ENCODE measurements at places on chromosomes 12 and 14. TPM values are rescaled to one million over a fixed set of nuclear protein-coding genes. Genes with fewer than 3 reads are reported as not detected.
A peak's percentile ranks its signal among the peaks of the same experiment; 100 is the strongest.

DNA sequence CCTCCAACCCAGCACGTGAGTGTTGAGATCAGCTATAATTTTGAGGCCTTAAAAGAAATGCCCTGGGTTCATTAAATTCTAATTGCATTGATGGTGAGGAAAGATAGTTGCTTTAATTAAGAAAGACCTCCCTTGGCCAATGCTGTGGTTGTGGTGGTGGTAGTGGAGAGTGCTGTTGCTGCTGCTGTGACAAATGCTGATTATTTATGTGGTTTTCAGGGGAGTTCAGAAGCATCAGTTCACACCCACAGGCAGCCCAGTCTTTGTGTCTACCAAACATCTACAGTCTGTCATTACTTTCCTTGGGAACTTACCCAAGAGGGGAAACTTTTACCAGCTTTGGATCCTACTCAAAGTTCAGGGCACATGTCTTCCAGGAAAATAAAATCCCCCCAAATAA lies 178.4 kb upstream of the PARP11 start:
- no peak for DNase-seq

DNA sequence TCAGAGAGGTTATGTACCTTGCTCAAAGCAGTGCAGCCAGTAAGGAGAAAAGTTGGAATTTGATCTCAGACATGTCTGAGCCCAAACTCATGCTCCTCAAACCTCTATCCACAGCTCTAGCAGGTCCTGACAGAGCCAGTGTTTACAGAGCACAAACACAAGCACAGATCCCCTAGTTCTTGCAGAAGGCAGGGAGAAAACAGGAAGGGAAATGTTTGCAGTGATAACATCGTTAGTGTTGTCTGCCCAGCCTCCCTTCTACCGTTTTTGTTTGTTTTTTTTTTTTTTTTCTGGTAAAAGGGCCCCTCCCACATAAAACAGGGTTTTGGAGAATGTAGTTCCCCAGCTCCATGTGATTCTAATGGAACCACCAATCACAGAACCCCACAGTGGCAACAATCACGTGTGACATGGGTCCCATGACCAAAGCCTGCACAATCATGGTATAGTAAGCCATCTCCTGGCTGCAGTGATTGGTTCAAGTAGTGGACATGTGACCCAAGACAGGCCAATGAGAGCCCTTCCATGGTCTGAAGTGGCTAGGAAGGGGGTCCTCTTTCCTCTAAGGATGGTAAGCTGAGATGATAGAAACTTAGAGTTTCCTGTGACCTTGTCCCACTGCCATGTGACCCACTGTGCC lies 513.4 kb downstream of the MED13L start:
- DNase-seq: peak; percentile 57

- DNase-seq: peak; percentile 54
These were observed 252.3 kb downstream of the EFCAB11 start for GRCh38 chr14:89702073-89702875.

DNA sequence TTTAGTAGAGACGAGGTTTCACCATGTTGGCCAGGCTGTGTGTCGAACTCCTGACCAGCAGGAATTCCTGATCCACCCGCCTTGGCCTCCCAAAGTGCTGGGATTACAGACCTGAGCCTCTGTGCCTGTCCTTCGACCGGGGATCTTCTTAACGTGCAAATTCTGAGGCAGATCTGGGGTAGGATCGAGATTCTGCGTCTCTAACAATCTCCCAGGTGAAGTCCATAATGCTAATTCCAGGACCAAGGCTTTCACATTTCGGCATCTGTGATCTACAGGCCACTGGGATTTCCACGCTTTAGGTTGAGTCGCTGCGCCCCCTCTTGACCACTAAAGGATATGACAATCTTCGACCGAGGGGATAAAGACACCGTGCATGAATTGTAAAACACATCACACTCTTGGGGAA lies 24.8 kb downstream of the FOS start:
- peak; percentile 81 for DNase-seq

DNA sequence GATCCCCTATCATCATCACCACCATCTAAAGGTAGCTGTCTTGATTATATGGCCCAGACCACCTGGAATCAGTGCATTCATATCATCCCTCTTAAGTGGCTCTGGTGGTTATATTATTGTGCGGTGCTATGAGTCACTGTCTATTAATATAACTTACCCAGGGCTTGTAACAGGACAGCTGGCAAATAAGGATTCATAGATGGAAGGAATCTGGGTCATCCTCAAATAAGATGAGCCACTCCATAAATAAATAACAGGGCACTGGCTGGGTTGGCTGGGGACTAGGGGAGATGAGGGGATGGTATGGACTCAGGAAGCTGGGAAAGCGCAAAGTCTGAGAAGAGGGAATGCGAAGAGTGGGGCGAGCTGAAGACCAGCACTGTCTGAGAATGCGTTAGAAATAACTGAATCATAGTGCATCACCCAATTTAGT lies 216.1 kb downstream of the NUAK1 start:
- no peak for DNase-seq

GRCh38 chr12:117526757-117527478 lies 165.5 kb upstream of the NOS1 start:
- no peak for DNase-seq

DNA sequence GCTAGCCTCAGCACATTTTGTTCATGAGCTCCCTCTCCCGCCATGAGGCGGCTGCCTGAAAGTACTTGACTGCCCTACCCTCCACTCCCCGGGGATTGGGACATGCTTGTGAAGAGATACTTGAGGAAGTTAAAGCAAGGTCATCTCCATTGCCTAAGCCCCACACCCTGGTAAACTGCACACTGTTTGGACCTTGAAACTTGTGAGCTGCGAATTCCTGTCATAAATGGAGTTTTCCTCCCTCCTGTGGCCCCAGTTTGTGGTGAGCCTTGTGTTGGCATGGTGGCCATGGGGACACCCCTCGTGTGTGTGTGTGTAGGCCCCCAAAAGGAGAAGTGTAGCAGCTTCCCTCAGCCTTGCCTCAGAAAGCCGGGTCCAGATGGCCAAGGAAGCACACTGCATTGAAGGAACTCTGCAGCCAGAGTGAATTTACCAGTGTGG lies 395.5 kb downstream of the ZFP36L1 start:
- peak; percentile 70 for DNase-seq

DNA sequence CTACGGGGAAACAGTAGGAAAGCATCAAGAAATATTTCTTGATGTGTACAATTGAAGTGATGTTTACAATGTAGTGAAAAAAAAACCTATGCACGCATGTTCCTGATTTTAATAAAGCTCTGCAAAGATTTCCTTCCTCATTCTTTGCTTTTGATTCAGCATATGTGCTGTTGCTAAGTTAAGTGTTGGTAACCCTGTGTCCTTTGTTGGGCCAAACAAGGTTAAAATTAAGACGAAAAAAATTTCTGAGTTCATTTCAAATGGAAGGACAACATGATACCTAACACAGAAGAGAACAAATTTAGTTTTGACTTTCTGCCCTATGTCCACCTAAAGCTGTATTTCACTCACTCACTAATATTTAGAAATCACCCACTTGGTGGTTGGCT lies 62.8 kb downstream of the PPP2R5C start:
- no peak for DNase-seq

GRCh38 chr12:6253278-6253677 lies 53.1 kb downstream of the CD9 start:
- DNase-seq: no peak

DNA sequence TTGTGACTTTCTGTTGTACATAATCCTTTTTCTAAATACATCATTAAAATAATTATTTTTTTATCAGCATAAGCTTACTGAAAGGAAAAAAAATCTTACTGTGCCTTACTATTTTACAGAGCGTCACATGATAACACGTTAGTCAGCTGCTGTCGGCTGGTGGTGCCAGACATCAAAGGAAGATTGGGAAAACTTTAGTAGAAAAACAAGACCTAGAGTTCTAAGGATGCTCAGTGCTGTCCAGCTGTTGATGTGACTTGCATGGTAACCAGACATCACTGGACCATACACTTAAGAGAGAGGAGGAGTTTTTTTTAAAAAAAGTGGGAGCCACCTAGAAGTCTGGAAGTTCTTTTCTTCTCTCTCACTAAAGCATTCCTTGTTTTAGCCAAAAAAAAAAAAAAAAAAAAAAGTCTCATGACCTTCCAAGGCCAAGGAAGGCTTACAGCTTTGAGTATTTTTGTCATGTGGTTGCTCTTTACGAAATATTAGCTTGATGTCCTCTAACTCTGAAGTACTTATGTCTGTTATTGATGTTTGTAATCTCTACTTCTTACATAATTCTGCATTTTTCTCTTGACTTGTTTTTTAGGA lies 4.5 kb downstream of the RASSF8 start:
- peak; percentile 28 for DNase-seq

DNA sequence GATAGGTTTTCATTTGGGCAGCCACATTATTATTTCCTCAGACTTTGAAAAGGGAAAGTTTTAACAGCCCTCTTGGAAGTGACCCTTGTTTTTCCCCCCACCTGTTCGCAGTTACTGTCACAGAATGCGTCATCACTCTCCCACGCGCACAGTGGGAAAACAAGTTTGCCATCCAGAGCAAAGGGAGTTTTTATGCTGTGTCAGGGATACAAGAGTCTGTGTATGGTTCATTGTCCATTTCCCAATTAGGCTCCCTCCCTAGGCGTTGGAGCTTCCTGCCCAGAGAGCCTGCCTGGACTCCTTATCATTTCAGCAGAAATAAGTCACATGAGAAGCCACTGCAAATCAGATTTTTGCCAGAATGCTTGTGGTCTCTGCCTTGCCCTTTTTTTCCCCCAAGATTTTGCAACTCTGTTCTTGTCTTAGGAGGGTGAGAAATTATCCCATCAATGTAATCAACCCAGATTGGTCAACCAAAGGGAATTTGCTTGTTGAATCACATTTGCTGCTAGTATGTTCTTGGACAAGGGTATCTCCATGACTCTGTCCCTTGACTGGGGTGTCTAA lies 104.1 kb downstream of the IGF1 start:
- no peak for DNase-seq

DNA sequence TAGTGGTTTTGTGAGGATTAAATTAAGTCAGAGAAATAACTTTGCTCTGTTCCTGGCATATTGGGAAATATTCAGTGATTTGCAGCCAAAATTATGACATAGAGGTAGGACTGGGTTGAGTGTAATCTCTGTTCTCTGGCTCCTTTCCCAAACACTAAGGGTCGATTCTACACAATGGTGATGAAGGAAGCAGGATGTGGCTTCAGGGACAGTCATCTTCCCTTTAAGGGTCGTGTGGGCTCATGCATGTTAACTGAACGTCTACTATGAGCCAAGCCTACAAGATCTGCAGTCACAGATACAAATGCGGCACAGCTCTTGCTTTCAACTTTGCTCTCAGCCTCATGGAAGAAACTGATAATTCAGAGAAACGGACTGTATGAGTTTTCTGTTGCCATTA lies 381.6 kb downstream of the VRK1 start:
- no peak for DNase-seq

- no peak for DNase-seq
These were observed 14.1 kb downstream of the P2RX2 start for GRCh38 chr12:132632521-132633228.

The LTB4R2 gene
- total RNA-seq: 28.1 TPM

The GYS2 gene
- total RNA-seq: not detected

The KRT74 gene
- 0.87 TPM for total RNA-seq

The ARHGEF25 gene
- total RNA-seq: 26.5 TPM

The TPH2 gene
- total RNA-seq: 2.2 TPM

The FZD10 gene
- 0.62 TPM for total RNA-seq
